Stimulated activated CD8-positive, alpha-beta memory T cell treated with anti-CD3 and anti-CD28 coated beads, Interleukin-4, amount 100 ng/mL, for 48 hours (primary cell): ENCODE measurements at places on chromosomes 5 and 9.

- no peak for DNase-seq
Measured at GRCh38 chr9:114830546-114830945, 24.7 kb upstream of the TNFSF15 start.

DNA sequence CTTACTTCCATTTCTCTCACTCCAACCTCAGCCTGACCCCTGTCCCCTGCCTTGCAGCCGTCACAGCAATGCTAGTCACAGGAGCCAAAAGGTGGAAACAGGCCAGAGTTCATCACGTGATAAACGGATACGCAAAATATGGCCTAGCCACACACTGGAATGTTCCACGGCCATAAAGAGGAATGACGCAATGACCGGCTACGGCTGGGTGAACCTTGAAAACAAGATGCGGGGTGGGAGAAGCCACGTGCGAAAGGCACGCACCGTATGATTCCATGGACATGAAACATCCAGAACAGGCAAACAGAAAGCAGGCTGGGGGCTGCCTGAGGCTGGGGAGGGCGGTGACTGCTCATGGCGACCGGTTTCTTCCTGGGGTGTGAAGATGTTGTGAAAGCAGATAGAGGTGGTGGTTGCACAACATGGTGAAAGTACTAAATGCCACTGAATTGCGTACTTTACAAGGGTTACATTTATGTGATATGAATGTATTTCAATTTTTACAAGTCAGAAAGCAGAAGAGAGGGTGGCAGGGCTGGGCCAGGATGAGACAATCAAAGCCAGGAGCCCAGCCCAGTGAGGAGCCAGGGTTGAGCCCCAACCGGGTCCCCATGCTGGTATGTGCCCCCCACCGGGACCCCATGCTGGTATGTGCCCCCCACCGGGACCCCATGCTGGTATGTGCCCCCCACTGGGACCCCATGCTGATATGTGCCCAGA lies 117.8 kb upstream of the SARDH start:
- no peak for DNase-seq

DNA sequence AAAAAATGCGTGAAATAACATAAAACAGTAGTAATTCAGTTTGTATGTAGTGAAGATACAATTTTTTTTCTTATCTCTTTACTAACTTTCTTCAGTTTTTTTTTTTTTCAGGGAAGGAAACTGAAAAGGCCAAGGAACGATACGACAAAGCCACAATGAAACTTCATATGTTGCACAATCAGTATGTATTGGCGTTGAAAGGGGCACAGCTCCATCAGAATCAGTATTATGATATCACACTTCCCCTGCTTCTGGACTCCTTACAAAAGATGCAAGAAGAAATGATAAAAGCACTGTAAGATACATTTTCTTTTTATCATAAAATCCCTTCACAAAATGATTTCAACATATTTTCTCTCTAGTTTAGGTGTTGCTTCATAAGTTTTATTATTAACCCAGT lies 120.0 kb downstream of the FER start:
- no peak for DNase-seq

DNA sequence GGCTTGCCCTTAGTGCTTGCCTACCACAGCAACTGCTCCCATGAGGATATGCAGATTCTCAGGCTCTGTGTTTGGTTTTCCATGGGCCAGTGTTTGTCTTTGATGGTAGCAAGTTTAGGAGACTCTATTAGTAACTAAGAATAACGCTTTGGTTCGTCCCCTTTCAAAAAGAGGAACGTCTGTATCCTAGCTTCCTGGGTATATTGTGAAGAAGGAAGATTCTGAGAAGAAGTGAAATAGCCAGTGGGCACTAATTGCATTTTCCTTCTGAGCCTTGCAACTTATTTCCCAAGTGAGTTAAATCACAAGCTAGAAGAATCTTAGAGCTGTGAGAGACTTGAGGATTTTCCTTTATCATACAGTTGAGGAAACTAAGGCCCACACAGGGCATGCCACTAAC lies 376.8 kb downstream of the PIK3R1 start:
- no peak for DNase-seq

DNA sequence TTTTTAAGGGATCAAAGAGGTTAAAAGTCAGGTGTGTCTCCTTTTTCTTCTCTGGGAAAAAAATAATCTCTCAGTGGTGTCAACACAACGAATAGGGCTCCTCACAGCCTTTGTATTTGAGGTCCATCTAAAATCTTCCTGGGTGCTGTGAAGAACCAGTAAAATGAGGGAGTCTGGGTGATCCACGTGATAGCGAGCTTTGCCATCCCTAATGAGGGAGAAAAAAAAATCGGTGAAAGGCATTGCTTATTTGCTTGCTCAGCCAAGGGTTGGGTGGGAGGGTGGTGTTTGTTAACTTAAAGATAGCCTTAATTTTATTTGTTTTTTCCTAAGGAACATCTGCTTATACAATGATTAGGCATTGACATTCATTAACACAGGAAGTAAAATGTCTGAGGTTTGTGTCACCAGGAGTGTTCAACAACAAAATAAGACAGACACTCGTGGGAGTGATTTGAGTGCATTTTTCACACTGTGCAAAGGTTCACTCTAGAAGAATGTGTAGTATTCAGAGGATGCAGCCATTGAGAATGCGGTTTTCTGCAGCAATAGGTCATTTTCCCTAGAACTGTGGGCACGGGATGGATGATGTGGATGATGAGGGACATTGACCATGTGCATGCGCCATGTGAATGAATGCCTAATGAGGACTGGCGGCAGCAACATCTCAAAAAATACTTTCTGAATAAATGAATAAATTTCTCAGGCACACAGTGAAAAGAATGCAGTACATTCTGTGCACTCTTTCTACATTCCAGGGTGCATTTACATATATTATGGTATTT lies 369.5 kb downstream of the NTRK2 start:
- DNase-seq: no peak

DNA sequence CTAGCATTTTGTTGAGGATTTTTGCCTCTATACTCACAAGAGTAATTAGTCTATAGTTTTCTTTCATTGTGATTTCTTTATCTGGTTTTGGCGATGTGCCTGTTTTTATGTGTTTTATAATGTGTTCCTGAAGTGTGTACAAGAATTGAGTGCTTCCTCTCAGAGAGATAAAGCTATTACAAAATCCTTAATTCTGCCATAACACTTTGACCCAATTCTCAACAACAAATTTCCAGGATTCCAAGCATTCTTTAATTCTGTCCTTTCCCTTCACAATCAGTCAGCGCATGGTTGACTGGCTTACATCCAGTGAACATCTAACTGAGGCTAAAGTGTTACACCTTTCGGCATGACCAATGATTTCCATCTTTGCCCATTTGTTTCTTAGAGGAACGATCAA lies 282.9 kb upstream of the MVB12B start:
- no peak for DNase-seq

DNA sequence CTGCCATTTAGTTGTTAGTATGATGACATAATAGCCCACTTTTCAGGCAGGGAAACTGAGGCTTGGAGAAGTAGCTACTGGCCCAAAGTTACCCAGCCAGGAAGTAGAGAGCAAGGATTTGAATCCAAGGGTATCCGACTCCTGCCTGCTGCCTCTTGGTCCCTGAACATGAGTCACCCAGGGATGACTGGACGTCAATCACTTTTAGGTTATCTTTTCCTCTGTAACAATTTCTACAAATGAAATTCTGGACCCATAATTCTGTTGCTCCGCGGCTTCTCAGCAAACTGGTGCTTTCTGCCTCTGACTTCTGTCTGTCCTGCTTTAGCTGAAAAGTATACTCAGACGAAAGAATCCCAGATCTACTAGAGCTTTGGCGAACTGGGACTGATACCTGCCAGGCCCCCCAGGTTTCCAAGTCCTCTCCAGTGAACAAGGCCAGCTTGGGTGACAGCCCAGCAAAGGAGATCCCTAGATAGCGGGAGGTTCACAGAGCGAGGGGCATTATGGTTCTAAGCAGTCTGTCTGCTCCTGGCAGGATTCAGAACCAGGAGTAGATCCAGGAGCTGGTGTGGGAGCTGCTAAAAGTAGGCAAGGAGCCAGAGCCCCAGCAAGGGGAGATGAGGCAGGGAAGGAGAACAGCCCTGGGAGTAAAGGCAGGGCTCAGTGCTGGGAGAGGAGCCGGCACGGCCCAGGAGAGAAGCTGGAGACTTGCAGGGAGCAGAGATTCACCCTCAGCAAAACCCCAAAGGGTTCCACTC lies 20.6 kb downstream of the OLFML2A start:
- no peak for DNase-seq

GRCh38 chr5:168773226-168773625 lies 194.1 kb upstream of the PANK3 start:
- DNase-seq: no peak

DNA sequence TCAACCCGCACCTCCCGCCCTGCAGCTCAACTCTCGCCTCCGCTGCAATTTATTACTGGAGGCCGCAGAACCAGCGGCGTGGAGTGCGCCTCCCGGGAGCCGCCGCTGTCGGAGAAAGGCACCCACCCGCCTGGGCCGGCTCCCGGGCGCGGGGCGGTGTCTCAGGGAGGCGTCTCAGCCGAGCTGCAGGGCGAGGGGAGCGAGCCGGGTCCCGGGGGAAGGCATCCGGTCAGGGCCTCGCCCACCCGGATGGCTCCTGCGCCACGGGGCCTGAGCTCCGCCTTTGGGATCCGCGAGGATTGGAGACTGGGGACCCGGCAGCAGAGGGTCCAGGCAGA lies 32.9 kb downstream of the TSPAN17 start:
- no peak for DNase-seq

GRCh38 chr9:137286975-137287383 lies 9.5 kb downstream of the TOR4A start:
- DNase-seq: peak; percentile 49

- no peak for DNase-seq
Measured at GRCh38 chr5:177487144-177487543, 10.3 kb downstream of the PDLIM7 start.

DNA sequence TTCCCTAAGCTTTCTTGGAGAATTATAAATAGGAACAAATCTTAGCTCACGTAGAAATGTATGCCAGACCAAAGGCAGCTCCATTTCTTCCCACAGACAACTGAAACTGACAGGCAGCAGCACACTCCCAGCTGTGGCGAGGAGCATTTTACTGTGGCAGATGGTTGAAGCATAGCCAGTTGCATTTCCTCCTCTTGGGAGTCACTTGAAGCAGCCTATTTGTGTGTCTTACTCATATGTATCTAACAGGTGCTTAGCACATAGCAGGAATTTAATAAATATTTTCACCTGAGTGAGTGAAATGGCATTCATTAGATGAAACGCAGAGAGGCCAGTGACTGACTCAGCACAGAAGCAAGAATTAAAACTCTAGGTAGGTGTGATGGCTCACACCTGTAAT lies 12.3 kb upstream of the MTMR12 start:
- DNase-seq: no peak

- no peak for DNase-seq
Measured at GRCh38 chr9:35962126-35962906, 4.4 kb upstream of the OR2S2 start.

DNA sequence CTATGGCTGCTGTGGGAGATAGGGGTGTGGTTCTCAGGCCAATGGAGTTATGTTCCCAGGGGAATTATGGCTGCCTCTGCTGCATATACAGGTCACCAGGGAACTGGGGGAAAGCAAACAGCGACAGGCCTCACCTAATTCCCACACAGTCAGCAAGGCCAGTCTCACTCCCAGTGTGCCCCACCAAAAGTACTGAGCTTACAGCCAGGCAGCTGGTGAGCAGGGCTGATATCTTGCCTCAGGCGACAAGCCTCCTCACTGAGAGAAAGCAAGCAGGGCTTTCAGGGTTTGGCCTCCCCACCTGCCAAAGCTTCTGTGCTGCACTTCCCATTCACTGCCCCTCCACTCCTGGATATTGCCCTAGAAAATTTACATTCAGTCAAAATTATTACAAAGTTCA lies 273.8 kb upstream of the TARS1 start:
- DNase-seq: no peak

- no peak for DNase-seq
Measured at GRCh38 chr9:137975527-137975913, 97.9 kb downstream of the CACNA1B start.

DNA sequence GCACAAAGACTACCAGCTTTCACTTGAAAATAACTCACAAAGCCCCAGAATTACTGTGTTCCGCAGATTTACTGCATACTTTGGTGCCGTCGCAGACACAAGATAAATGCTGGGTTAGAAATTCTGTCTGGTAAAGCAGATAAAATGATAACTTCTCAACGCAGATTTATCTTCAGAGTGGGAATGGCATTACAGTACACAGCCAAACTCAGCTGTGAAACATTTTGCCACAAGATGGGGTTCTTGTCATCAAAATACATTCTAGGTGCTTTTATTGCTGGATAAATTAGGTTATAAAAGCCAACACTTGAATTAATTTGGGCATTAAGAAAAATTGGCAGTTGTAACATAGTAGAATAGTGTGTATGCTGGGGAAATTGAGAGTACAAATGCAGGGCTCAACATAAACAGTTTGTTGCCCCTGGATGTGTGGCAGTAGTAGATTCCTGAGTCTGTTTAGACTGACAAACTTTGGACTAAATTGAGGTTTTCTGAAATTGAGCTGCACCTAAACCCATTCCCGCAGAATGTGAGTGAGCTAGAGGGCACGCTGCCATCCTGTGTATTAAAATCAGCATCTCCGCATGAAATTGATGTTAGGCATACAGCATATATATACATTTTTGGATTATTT lies 61.1 kb downstream of the LMNB1 start:
- DNase-seq: no peak

GRCh38 chr5:147156012-147156411 lies 78.8 kb upstream of the STK32A start:
- DNase-seq: no peak

DNA sequence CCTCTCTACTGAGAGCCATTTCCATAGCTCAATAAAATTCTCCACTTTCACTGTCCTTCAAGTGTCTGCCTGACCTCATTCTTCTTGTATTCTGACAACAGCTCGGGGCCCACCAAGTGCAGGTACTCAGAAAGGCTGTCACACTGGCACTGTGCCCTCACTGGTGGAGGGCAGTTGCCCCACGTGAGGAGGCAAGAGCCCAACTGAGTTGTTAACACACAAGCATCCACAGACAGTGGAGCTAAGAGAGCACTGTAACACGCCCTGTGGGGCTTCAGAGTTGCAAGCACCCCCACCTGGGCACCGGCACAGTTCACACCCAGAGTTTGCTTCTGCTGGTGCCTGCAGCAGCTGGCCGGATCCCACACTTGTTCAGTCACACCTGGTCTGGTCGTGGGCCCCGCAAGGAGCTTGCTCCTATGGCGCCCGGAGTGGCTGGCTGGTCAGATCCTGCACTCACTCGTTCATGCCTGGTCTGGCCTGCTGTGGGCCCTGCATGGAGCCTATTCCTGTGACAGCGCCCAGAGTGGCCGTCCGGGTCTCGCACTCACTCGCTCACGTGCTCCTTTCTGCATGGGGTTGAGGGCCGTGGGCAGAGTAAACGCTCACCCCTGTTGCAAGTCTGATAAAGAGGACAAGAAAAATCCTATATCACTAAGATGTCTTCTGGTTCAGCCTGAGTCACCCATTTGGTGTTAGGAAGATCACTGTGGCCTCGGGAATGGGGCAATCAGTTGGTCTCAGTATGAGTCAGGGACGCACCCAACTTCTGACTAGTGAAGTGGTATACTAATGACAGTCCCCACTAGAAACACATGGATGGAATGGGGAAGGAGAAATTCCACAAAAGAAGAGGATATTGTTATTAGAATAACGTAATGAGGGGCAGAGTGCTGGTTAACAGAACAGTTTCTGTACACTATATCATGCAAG lies 87.0 kb upstream of the CCNH start:
- DNase-seq: no peak

- DNase-seq: no peak
Measured at GRCh38 chr5:147555176-147555575, 45.3 kb upstream of the DPYSL3 start.

GRCh38 chr5:158695595-158696330 lies 404.0 kb downstream of the EBF1 start:
- peak; percentile 84 for DNase-seq
